Activated T-cell treated with anti-CD3 and anti-CD28 coated beads, Interleukin-2, amount 50 U/mL, for 72 hours (primary cell): ENCODE measurements at places on chromosomes 12 and 14.

DNA sequence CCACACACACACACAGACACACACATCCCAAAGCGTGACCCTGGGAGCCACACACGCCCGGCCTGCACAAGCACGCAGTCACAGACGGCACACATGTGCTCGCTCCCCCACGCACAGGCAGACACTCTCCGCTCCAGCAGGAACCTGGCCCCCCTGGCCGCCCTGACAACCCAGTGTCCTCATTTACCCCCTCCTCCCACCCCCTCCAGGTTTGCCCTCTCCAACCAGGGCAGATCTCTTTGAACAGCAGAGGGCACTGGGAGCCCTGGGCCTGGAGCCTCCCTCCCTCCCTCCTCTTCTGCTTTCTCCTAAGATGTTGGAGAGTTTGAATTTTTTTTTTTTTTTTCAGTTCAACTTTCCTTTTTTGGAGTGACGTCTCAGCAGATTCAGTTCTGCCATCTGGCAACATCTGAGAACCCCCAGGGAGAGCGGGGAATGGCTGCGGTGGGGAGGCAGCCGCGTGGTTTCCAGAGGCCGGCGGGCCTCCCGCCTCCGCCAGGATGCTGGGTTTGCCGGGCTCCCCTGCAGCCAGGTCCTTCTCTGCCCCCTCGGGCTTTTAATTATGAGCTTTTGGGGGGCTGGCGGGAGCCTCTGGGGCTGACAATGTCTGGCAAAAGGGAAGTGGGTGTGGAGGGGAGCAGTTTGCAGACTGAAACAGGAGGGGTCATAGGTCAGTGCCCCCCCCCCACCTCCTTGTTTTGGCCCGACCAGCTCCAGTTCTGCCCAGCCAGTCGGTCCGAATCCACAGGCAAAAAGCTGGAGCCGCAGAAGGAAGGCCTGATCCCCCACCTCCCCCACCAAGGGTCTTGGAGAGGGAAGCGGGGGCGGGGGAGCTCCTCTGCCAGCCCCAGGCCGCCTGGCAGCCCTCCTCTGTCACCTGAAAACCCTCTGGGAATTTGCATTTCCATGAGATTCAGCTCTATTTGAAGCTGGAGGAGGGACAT is 1.3 kb upstream of the NCOR2 start:
- peaks cover 30% of the 10 kb centered on the region for H3K4me1 ChIP-seq
- H3K27ac ChIP-seq, result no peak overlapping the region
- no peaks in the 10 kb centered on the region for H3K36me3 ChIP-seq
- peak; percentile 13 for DNase-seq

GRCh38 chr12:71178162-71178561 is 20.4 kb upstream of the TSPAN8 start:
- H3K4me1 ChIP-seq, result no peaks in the 10 kb centered on the region
- H3K27me3 ChIP-seq, result no peaks in the 10 kb centered on the region
- H3K4me3 ChIP-seq, result no peak overlapping the region
- H3K27ac ChIP-seq, result no peak overlapping the region
- H3K36me3 ChIP-seq, result no peaks in the 10 kb centered on the region

DNA sequence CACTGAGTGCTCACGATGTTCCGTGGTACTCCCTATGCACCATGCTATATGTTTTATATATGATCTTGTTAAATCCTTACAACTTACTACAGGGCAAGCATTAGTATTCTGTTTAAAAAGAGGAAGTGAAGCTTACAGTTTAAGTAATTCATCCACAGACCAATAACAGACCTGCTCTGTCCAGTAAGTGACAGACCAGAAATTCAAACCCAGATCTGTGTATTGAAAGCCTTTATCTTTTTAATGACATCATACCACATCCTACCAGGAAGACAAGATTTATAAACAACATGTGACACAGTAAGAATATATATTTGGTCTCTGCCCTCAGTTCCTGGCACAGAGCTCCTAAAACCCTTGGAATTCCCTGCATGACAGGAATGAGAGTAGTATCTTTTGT is 206.5 kb downstream of the STXBP6 start:
- DNase-seq, result no peak
- peaks cover 13% of the 10 kb centered on the region for H3K27me3 ChIP-seq
- no peaks in the 10 kb centered on the region for H3K4me1 ChIP-seq
- H3K27ac ChIP-seq, result no peak overlapping the region

DNA sequence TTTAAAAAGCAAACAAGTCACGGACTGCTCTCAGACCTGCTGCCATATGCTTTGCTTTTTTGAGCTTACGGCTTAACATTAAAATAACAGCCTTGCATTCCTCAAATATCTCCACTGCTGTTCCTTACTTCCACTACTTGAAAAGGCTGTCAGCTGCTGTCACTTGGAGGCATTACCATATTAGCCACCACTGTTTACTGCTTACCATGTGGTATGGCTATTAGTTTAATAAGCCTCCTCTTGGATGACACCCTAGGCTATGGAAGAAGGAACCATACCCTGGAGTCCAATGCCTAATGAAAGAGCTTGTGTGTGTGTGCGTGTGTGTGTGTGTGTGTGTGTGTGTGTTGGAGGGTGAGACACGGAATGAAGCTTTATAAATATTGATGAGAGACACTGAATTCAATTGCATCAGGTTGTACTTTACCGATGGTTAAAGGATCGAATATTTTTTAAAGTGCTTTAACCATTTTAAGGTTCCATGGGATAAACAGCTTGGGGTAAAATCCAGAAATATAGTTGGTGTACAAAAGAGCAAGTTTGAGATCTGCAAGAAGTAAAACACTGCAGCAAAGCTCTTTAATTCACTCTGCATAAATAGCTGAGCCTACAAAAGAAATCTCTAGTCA is 174.5 kb downstream of the TTC7B start:
- H3K36me3 ChIP-seq, result no peaks in the 10 kb centered on the region
- no peaks in the 10 kb centered on the region for H3K4me1 ChIP-seq
- H3K4me3 ChIP-seq, result no peak overlapping the region
- DNase-seq, result no peak
- H3K27ac ChIP-seq, result no peak overlapping the region
- H3K27me3 ChIP-seq, result no peaks in the 10 kb centered on the region

DNA sequence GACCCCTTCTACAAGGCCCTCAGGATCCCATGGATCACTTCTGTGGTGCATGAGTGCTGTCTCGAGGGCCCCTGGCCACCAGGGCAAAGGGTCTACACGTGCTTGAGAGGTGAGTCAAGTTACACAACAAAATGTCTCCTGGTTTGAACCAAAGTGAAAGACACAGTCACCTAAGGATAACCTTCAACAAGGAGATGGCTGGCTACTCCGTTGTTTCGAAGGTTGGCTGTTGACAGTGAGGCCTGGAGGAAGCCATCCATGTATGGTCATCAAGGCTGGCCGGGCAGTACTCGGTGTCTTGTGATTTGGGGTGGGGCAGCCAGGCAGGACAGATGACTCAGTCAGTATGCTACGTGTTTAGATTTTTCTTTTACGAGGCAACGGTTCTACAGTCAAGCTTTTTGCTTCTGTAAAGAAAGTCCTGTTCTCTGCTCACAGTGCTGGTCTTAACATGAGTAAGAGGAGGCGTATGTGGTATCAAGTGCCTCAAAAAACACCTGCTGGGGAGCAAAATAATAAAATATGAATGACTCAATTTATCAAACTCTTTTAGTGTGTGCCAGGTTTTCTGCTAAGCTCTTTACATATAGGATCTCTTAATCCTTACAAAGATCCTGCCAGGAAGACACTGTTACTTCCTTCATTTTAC is 18.0 kb upstream of the NT5DC3 start:
- no peak overlapping the region for H3K27ac ChIP-seq
- no peaks in the 10 kb centered on the region for H3K36me3 ChIP-seq
- DNase-seq, result no peak
- no peaks in the 10 kb centered on the region for H3K27me3 ChIP-seq
- no peaks in the 10 kb centered on the region for H3K4me1 ChIP-seq
- no peak overlapping the region for H3K4me3 ChIP-seq

DNA sequence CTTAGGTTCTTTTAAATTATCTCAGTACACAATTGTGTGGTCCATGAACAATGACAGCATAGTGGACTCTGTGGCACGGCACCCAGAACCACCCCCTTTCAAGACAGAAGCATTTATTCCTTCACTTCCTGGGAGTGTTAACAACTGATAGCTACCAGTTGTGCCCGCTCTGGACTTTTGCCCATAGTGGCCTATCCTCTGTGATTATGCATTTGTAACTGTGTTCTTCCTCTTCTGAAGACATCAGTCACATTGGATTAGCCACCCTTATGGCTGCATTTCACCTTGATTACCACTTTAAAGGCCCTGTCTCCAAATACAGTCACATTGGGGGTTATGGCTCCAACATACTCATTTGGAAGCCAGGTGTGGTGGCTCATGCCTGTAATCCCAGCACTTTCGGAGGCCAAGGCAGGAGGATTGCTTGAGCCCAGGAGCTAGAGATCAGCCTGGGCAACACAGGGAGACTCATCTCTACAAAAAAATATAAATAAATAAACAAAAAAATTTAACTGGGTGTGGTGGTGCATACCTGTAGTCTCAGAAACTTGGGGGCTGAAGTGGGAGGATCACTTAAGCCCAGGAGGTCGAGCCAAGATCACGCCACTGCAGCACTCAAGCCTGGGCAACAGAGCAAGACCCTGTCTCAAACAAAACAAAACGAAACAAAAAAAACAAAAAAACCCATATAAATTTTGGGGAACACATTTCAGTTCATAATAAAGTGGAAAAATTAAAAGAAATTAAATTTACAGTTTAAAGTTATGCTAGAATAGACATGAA is 27.6 kb upstream of the PHC1 start:
- no peak for DNase-seq
- no peak overlapping the region for H3K4me3 ChIP-seq

- no peaks in the 10 kb centered on the region for H3K36me3 ChIP-seq
- no peak overlapping the region for H3K27ac ChIP-seq
- no peak overlapping the region for H3K4me3 ChIP-seq
These were observed 27.0 kb downstream of the MAP3K9 start for GRCh38 chr14:70782361-70782760.

GRCh38 chr14:52400846-52401245 is 86.7 kb downstream of the PTGER2 start:
- H3K36me3 ChIP-seq, result peaks cover 6% of the 10 kb centered on the region
- no peak for DNase-seq
- no peak overlapping the region for H3K27ac ChIP-seq
- peak overlapping the region; percentile 8 for H3K4me3 ChIP-seq

DNA sequence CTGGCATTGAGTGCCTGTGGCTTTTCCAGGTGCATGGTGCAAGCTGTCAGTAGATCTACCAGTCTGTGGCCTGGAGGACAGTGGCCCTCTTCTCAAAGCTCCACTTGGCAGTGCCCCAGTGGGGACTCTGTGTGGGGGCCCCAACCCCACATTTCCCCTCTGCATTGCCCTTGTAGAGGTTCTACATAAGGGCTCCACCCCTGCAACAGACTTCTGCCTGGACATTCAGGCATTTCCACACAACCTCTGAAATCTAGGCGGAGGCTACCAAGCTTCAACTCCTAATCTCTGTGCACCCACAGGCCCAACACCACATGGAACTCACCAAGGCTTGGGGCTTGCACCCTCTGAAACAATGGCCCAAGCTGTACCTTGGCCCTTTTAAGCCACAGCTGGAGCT is 102.7 kb upstream of the PLEKHG7 start:
- H3K4me3 ChIP-seq, result no peak overlapping the region
- no peak for DNase-seq
- H3K27ac ChIP-seq, result no peak overlapping the region
- H3K36me3 ChIP-seq, result peaks cover 34% of the 10 kb centered on the region
